Sigmoid colon (tissue), 7 donors: ENCODE measurements at places on chromosomes 12 and 14.

DNA sequence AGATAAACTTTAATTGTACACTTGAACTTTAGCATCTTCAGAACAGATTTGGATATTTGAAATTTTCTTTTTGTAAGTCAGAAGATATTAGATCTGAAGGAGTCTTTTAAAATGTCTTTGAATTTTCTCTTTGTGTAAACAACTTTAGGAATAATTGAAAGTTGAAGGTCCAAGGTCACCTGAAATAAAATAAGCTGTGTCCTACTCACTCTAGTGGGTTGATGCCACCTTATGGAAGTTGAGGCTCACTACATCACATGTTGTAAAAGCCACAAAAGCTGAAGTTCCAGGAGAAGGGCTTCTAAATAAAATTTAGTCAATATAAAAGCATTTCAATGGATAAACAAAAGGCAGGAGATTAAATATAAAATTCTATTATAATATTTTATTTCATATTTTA lies 122.0 kb upstream of the ATXN7L3B start:
- DNase-seq, result no peak

GRCh38 chr12:25052914-25053211 lies 104.0 kb upstream of the BCAT1 start:
- no peak for DNase-seq

GRCh38 chr12:76595056-76595455 lies 35.5 kb upstream of the OSBPL8 start:
- no peak for DNase-seq

DNA sequence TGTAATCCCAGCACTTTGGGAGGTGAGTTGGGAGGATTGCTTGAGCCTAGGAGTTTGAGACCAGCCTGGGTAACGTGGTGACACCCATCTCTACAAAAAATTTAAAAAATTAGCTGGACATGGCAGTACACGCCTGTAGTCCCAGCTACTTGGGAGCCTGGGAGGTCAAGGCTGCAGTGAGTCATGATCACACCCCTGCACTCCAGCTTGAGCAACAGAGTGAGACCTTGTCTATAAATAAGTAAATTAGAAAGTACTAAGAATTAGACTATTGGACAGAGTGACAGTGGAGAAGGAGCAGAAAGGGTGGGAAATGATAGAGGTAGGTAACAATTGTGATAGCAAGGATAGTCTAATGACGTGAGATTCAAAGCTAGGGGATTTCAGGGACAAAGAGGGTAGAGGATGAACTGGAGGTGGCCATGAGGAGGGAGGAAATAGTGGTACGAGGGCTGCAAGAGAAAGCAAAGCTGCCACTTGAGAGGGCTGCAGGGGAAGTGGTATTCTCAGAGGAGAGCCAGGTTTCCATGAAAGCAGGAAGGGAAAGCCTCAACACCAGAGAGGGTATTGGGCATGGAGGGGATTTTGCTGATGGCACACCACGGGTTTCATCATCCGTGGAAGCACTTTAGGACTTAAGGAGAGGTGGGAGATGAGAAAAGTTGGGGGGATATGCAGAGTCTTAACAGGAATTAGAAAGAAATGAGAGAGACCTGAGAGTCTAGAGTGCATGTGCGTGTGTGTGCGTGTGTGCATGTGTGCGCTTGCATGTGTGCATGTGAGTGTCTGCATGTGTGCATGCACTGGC lies 85.6 kb downstream of the SYNE2 start:
- no peak for DNase-seq

GRCh38 chr14:65243766-65244442 lies 141.6 kb upstream of the MAX start:
- no peak for DNase-seq

DNA sequence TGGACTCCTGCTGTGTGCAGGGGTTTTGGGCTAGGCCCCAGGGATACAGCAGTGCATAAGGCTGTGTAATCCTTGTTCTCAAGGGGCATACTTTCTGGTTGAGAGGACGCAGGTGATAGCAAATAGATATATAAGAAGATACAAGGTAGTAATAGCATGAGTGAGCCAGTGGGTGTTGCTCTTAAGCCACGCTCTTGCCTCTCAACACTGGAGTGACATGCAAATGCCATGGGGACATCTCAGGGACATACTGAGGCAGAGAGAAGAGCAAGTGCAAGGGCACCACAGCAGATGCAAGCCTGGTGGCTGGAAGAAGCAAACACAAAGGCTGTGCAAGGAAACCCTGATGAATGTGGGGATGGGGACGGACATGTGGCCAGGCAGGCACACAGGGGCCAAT lies 223.3 kb downstream of the CHST11 start:
- no peak for DNase-seq

DNA sequence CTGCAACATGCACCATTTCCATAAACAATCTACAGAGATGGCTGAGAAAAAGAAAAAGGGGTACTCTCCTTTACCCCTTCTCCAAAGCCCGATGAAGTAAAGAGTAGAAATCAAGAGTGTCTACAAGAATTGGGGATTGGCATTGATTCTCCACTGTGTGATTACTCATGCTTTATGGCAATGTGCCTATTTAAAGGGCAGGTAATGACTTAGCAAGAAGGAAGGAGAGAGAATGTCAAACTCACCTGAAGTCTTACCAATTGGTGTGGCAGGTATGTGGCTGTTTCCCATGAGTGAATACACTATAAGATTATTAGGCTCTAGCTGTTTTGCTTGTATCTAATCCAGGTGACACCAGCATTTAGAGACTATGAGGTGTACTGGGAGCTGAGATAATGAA lies 275.3 kb downstream of the CCER1 start:
- DNase-seq, result no peak

DNA sequence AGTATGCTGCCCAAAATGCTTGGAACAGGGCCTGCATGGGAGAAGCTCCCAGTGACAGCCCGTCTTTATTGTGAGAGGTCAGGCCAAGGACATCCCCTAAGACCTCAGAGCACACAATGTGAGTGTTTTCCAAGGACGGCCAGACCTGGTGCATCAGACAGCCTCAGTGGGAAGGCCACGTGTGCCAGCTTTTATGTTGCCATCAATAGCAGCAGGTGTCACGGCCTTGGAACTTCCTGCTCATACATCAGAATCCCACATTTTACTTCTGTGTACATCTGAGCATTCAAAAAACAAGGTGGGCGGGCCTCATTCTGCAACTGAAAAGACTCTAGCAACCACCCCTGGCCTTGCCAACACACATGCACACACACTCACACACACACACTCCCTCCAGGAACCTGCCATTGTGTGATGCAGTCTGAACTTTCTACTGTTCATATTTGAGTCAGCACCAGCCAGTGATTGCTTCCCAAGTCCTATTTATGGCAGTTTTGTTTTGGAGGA lies 753.1 kb upstream of the TBX3 start:
- DNase-seq, result no peak

GRCh38 chr12:118377021-118377883 lies 897 bp downstream of the SUDS3 start:
- no peak for DNase-seq
